Colonic mucosa (tissue), 4 donors: ENCODE measurements at places on chromosomes 7 and 10. TPM values are rescaled to one million over a fixed set of nuclear protein-coding genes. Genes with fewer than 3 reads are reported as not detected.

GRCh38 chr10:77548157-77548556 is 89.5 kb downstream of the KCNMA1 start:
- H3K4me1 ChIP-seq = no peaks in the 10 kb centered on the region
- no peaks in the 10 kb centered on the region for H3K27me3 ChIP-seq
- no peak overlapping the region for H3K4me3 ChIP-seq
- H3K27ac ChIP-seq = no peak overlapping the region
- no peaks in the 10 kb centered on the region for H3K36me3 ChIP-seq

DNA sequence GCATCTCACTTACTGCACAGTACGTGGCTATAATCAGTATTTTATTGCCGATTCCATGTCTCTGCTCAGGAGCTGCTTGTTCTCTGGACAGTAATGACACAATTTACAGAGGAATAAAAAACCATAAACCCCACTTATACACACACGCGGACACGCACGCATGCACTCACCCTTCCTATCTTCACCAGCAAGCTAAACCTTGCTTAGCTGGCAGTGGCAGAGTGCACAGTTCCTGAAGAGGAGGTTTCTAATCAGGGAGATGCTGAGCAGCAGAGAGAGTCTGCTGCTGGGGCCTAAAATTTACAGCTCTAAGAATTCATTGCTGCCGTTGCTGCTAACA is 66.3 kb downstream of the SND1 start:
- H3K27me3 ChIP-seq = no peaks in the 10 kb centered on the region
- H3K4me1 ChIP-seq = no peaks in the 10 kb centered on the region
- H3K27ac ChIP-seq = no peak overlapping the region
- no peak for DNase-seq
- no peaks in the 10 kb centered on the region for H3K36me3 ChIP-seq

The EBLN1 gene
- not detected for total RNA-seq

GRCh38 chr7:32670110-32671025 is 175.1 kb downstream of the AVL9 start:
- no peaks in the 10 kb centered on the region for H3K27me3 ChIP-seq
- no peak overlapping the region for H3K4me3 ChIP-seq

DNA sequence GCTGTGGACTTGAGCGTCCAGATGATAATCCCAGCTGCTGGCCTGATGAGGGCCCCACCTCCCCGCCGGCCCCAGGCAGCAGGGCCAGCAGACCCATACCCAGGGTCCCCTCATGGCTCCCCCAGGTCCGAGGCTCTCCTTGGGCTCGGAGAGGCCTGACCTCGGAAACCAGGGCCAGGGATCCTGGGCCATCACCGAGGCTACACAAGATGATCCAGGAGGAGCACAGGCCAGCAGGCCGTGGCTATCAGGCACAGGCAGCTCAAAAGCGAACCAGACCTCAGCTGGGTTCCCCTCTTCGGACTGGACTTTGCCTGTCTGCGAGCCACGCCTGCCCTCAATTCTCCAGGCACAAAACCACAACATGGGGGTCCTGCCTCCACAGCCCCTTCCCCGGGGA is 17.4 kb downstream of the PDGFA start:
- DNase-seq = no peak
- peaks cover 16% of the 10 kb centered on the region for H3K4me1 ChIP-seq
- no peaks in the 10 kb centered on the region for H3K27me3 ChIP-seq
- peaks cover 14% of the 10 kb centered on the region for H3K36me3 ChIP-seq

DNA sequence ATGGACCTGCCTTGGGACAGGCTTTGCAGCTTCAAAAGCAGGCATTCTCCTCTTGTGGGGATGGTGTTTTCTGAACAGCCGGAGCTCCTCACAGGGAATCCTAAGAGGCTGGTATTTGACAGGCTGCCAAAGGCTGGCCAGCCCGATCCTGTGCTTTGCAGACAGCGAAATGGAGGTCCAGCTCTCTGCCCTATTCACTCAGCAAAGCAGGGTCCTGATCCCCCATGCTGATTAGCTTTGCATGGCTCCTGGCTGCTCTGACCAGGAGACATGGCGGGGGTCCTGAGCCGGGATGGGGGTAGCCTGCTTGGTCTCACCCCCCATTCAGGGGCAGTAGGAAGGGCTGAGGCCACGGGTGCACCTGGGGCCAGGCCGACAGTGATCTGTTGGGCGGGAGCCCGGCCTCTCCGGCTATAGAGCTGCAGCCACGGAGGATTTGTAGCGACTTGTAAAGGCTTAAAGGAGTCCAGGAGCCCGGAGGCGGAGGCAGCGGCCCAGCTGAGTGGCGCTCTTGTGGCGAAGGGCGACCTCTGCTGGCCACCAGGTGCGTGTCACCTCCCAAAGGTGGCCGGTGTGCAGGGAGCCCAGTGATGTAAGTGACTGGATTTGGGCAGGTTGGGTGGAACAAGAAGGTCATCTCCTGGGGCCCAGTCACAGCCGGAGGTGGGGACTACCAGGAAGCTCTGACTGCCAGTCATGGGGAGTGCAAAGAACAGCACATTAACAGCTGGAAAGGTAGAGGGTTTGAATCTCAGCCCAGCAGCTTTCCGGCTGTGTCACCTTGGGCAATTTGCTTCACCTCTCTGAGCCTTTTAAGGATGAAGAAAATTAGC is 126.5 kb downstream of the ZMIZ1 start:
- no peak overlapping the region for H3K4me3 ChIP-seq
- H3K27me3 ChIP-seq = no peaks in the 10 kb centered on the region
- DNase-seq = peak; percentile 84
- no peaks in the 10 kb centered on the region for H3K36me3 ChIP-seq
- peak overlapping the region; percentile 25 for H3K27ac ChIP-seq

GRCh38 chr10:131464789-131465188 is 153.3 kb upstream of the TCERG1L start:
- no peak overlapping the region for H3K27ac ChIP-seq
- H3K4me1 ChIP-seq = no peaks in the 10 kb centered on the region
- no peak for DNase-seq
- H3K36me3 ChIP-seq = no peaks in the 10 kb centered on the region

GRCh38 chr7:114589436-114589835 is 174.8 kb downstream of the FOXP2 start:
- H3K4me1 ChIP-seq = no peaks in the 10 kb centered on the region
- H3K27ac ChIP-seq = no peak overlapping the region
- no peak overlapping the region for H3K4me3 ChIP-seq
- H3K27me3 ChIP-seq = no peaks in the 10 kb centered on the region

GRCh38 chr7:122463631-122464030 is 159.1 kb upstream of the FEZF1 start:
- no peaks in the 10 kb centered on the region for H3K27me3 ChIP-seq
- no peaks in the 10 kb centered on the region for H3K4me1 ChIP-seq
- H3K4me3 ChIP-seq = no peak overlapping the region
- H3K36me3 ChIP-seq = no peaks in the 10 kb centered on the region
- DNase-seq = no peak

The DDC gene
- total RNA-seq = 85.4 TPM

The LMOD2 gene
- total RNA-seq = not detected

The PRSS1 gene
- total RNA-seq = 41.2 TPM

The AGMO gene
- total RNA-seq = 0.47 TPM

- H3K4me3 ChIP-seq = no peak overlapping the region
- no peak overlapping the region for H3K27ac ChIP-seq
- H3K27me3 ChIP-seq = no peaks in the 10 kb centered on the region
- no peak for DNase-seq
- no peaks in the 10 kb centered on the region for H3K36me3 ChIP-seq
Observed at GRCh38 chr10:60203993-60204618, 185.6 kb downstream of the ANK3 start.

DNA sequence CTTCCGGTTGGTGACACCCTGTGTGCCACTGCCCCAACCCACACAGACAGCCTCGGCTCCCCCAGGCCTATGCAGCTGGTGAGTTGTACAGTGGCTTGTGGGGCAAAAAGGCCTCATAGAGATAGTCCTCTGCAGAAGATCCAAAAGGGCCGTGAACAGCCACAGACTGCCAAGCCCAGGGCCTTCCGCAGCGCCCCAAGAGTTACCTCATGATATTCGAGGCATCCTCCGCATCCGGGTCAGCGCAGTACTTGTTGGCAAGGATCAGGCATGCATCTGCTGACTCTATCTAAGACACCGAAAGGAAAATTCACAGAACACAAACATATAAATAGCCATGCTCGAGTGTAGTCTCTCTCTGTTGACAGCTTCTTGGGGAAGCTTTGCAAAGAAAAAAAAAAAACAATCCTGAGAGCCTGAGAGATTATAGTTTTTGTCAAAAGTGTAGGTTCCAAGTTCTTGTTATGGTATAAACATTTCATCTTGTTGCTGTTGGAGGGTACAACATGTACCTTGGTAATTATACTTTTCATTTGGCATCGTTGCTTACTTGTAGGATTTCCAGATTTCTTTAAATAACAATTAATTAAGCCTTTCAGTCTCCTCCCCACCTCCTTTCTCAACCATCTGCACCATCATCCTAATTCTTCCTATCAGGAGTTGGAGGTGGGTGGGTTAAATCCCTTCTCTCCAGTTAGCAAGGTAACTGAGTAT is 553.0 kb downstream of the KCNMA1 start:
- no peak overlapping the region for H3K27ac ChIP-seq
- H3K4me1 ChIP-seq = no peaks in the 10 kb centered on the region
- no peaks in the 10 kb centered on the region for H3K27me3 ChIP-seq
- DNase-seq = no peak
- H3K36me3 ChIP-seq = no peaks in the 10 kb centered on the region

The GLI3 gene
- 1.8 TPM for total RNA-seq

The FRMD4A gene
- 10.2 TPM for total RNA-seq

The ANKRD30A gene
- total RNA-seq = not detected

The INA gene
- 0.44 TPM for total RNA-seq

DNA sequence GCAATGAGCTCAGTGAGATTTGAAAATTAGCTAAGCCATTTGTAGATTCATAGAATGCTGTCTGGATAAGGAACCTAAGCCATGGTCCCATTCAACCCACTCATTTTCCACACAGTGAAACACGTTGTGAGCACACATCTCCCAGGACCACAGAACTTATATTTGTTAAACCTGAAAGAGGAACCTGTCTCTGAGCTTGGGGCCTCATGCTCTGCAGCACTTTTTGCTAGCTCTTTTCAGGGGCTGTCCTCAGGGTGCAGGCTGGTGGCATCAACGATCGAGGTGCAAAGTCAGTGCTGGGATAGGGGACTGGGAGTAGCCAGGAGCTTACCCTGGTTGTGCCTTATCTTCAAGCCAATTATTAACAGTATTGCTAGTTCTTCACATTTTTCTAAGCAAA is 11.9 kb downstream of the HECW1 start:
- H3K4me3 ChIP-seq = no peak overlapping the region
- no peaks in the 10 kb centered on the region for H3K36me3 ChIP-seq
- no peak for DNase-seq
- no peak overlapping the region for H3K27ac ChIP-seq
- no peaks in the 10 kb centered on the region for H3K27me3 ChIP-seq

DNA sequence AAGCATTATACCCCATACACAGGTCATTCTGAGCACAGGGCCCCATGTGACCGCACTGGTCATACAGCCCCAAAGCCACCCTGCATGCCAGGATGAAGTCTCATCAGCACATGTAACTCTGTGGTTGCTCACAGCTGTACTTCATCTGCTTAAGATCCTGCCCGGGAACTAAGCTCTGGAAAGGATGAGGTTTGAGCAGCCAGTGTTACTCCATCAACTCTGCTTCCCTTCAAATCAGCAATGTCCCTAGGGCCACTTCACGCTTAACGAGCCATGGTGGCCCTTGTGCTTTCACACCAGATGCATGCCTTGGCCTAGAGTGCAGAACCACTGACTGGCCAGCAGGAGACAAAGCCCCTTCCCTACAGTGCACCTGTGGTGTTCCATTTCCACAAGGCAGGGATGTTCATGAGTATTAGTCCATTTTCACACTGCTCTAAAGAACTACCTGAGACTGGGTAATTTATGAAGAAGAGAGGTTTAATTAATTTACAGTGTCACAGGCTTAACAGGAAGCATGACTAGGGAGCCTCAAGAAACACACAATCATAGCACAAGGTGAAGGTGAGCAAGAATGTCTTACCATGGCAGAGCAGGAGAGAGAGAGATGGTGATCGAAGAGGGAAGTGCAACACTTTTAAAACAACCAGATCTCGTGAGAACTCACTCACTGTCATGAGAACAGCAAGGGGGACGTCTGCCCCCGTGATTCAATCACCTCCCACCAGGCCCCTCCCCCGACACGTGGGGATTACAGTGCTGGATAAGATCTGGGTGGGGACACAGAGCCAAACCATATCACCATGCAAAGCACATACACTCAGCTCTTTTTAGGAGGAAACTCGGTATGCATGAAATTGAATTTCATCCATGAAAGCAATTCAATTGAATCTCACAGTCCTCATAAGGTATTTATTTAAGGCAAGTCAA is 149.0 kb upstream of the CDCA7L start:
- H3K4me1 ChIP-seq = no peaks in the 10 kb centered on the region
- H3K27me3 ChIP-seq = no peaks in the 10 kb centered on the region
- H3K36me3 ChIP-seq = no peaks in the 10 kb centered on the region
- H3K4me3 ChIP-seq = no peak overlapping the region
- no peak overlapping the region for H3K27ac ChIP-seq

- H3K4me3 ChIP-seq = no peak overlapping the region
- no peaks in the 10 kb centered on the region for H3K27me3 ChIP-seq
- H3K36me3 ChIP-seq = no peaks in the 10 kb centered on the region
- no peak for DNase-seq
Observed at GRCh38 chr10:7243873-7244272, 167.0 kb downstream of the SFMBT2 start.

DNA sequence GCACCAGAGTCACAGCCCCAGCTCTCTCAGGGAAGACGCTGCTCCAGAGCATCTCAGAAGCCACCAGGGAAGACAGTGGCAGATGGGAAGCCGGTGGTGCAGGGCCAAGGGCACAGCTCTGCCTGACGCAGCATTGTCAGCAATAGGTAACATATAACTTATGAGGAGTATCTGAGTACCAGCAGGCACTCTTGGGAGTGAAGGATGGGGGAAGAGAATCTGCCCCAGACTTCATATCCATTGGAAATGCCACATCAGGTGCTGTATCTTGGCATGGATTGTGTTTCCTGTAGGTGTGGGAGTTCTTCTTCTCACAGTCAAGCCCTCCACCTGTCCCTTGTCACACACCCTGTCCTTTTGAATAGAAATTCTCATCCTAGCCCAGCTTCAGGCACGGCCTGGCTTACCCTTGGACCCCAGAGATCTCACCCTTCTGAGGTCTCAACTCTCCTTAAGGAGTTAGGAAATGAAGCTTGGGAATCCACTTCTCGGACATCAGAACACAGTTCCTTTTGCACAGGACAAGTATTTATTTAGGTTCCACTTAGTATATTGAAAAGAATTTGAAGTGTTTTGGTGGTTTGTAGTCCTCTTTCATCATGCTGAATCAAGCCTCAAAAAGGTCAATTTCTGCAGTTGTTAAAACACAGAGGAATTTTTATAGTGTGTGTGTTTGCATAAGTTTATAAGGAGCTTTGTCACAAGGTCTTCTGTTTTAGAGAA is 9.9 kb downstream of the EPDR1 start:
- H3K36me3 ChIP-seq = no peaks in the 10 kb centered on the region
- H3K4me3 ChIP-seq = no peak overlapping the region
- no peak for DNase-seq
- no peak overlapping the region for H3K27ac ChIP-seq
- H3K4me1 ChIP-seq = no peaks in the 10 kb centered on the region

The PRKAG2 gene
- total RNA-seq = 42.0 TPM

The ACTL6B gene
- total RNA-seq = not detected

The SEMA4G gene
- 113 TPM for total RNA-seq
